ENCODE measurements at places on chromosomes 11 and 22.

- DNase-seq = no peak
These were observed 142.0 kb upstream of the BDNF start for GRCh38 chr11:27842290-27842689.

DNA sequence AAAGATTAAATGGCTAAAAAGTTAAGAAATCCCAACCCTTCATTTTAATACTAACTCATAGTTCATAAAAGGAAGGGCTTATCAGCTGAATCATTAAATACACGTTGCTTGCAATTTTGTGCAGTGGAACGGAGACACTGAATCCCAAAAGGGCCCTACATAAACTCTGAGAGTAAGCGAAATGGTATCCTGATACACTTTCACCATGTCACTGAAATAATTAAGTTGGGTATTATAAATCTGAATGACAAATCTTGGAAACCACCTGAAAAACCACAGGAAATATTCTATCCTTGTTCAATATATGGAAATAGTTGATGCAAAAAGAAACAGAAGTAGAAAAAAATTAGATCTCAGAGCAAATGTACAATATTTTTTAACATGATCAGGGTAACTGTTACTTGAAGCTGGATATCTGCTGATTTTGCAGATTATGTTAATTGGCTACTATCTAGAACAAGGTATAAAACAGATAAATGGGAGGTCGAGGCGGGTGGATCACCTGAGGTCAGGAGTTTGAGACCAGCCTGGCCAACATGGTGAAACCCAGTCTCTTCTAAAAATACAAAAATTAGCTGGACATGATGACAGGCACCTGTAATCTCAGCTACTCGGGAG is 55.1 kb downstream of the MAML2 start:
- peak; percentile 35 for DNase-seq

- no peak for DNase-seq
These were observed 25.5 kb upstream of the CREB3L1 start for GRCh38 chr11:46251954-46252353.

DNA sequence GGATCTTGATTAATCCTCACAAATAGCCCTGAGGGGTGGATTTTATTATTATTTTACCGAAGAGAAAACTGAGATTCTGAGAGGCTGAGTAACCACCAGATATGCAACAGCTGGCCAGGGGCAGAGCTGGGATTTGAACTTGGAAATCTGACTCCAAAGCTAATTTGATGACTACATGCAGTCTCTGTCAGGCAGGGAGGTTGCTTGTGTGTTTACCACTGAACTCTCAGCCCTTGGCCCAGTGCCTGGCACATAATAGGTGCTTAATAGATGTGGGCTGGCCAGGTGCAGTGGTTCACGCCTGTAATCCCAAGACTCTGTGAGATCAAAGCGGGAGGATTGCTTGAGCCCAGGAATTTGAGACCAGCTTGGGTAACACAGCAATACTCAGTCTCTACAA is 121.7 kb upstream of the CRYBB3 start:
- no peak for DNase-seq

DNA sequence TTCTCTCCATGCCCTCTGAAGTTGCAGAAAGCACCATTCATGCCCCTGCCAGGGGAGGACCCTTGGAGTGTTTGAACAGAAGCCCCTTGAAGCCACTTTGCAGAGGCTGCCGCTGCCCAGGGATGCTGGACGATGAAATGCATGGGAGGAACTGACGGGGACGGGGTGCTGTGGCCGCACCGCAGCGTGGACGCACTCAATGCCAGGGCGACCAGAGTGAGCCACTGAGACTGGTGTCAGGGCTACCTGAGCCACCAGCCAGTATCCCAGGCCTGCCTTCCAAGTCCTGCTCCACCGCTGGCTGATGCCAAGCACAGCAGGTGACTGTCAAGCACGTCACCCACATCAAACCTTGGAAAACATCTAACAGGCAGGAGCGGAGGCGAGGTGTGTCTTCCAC is 17.6 kb downstream of the PHF21B start:
- DNase-seq = no peak

- DNase-seq = peak; percentile 61
These were observed 5.9 kb downstream of the PHOX2A start for GRCh38 chr11:72238040-72238450.

DNA sequence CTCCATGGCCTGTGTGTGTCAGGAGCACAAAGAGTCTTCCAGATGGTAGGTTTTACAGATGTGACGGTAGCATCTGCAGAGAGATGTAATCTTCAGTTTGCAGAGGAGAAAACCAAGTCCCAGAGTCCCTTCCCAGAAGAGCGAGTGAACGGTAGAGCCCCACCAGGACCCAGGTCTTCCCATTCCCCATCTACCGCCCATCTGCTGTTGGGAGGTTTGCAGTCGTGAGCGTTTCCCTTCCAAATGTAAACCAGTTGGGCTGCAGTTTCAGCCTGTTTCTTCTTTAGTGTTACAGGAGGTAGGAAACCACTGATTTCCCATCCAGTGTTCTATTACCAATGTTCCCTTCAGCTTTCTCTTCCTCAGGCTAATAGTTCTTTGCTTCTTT is 24.0 kb downstream of the PANX1 start:
- no peak for DNase-seq

DNA sequence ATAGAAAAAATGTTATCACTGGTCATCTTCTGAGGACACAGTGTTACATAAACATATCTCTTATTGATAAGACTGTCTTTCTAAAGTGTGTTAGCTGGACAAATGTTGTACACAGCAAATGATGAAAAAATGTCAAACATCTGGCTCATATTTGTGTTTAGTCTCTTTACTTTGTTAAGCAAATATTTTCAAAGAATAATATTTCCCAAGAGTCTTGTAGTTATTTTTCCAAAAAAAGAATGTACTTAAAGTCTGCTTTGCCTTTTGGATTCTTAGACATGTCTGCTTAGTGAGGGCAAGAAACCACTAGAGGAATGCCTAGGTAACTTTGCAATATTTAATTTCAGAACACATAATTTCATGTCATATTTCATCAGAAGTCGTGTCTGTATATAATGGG is 23.9 kb upstream of the CCDC179 start:
- no peak for DNase-seq

GRCh38 chr11:1574238-1574932 is 2.3 kb upstream of the DUSP8 start:
- peak; percentile 46 for DNase-seq

GRCh38 chr11:9158898-9159391 is 67.5 kb upstream of the SCUBE2 start:
- peak; percentile 93 for DNase-seq

GRCh38 chr11:70072461-70072860 is 5.7 kb upstream of the ANO1 start:
- no peak for DNase-seq

GRCh38 chr11:91846649-91847048 is 378.0 kb upstream of the FAT3 start:
- DNase-seq = no peak

GRCh38 chr11:82782825-82783374 is 49.2 kb upstream of the FAM181B start:
- DNase-seq = no peak

DNA sequence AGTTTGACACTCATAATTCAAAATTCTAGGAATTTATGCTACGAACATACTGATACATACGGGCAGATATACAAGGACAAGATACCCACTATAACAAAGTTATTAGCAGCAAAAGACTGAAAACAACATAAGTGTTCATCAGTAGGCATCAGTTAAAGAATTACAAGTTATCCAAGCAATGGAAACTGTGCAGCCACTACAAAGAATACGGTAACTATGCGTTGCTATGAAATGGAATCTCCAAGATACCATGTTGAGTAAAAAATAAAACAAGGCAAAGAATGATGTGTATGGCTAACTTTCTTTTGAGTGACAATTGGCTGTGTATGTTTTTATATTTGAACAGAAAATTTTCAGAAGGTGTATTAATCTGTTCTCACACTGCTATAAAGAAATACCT is 151.7 kb downstream of the ADAMTS15 start:
- DNase-seq = no peak

- DNase-seq = no peak
These were observed 21.4 kb upstream of the BMAL1 start for GRCh38 chr11:13256216-13256615.

- DNase-seq = peak; percentile 12
These were observed 30.7 kb downstream of the SLC22A25 start for GRCh38 chr11:63212742-63213141.

DNA sequence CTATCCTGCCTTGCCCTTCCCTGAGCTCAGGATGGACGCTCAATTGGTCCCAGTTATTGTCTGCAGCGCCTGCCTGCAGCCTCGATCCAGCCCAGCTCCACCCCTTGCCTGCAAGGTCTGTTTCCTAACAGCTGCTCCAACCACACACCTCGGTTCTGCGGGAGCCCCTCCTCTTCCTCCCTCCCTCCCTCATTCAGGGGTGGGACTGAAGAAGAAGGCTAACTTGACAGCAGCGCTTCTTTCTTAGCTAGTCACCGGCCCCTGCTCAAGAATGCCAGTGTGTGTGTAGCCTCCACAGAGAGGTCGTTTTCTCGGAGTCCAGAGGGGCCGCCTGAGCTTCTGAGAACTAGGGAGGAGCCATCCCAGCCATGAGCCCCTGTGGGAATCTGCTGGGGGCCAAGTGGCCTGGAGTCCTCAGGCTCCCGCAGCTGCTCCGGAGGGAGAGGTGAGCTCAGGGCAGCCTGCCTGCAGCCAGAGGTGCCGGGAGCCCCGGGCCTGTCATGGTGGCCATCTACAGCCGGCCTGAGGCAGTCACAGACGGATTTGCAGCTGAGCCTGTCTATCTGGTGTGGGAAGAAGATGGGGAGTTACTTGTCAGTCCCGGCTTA is 36.1 kb downstream of the LIMK2 start:
- DNase-seq = peak; percentile 37

DNA sequence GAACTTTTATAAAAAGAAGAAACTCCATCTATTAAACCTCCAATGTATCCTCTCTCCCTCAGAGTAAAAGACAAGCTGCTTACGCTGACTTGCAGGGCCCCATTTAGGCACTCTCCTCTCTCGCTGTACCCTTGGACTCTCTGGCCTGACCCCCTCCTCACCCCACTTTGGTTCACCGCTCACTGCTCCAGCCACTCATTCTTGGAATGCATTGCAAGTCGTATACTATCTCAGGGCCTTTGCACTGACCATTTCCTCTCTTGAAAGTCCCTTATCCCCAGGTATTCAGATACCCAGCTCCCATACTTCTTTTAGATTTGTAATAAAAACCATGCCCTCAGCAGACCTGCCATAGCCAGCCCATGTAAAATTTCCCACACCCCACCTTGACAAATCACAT is 139.6 kb downstream of the DBX1 start:
- no peak for DNase-seq

- DNase-seq = no peak
These were observed 87.9 kb downstream of the INSC start for GRCh38 chr11:15202626-15203025.

- DNase-seq = no peak
These were observed 10.0 kb downstream of the SLC37A2 start for GRCh38 chr11:125072961-125073590.

GRCh38 chr11:2348986-2349385 is 28.1 kb upstream of the CD81 start:
- DNase-seq = no peak

GRCh38 chr11:116366980-116367645 is 405.7 kb downstream of the BUD13 start:
- DNase-seq = no peak

- DNase-seq = no peak
These were observed 30.0 kb downstream of the NAT10 start for GRCh38 chr11:34135439-34135838.

DNA sequence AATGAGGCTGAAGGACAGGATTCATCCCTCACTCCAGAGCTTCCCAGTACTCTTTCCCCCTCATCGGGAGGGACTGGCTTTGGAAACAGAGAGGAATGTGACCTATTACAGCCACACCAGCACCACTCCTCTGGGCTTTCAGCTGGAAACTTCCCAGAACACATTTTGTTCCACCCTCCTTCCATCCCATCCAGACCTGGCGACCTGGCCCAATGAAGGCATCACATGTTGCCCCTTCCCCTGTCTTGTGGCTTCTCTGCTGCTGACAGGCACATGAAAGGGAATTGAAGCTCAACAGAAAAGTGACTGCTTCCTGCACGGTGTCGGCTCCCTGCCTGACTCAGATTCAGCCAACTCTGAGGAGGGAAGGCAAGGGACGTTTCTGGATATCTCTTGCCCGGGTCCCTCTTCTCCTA is 19.1 kb downstream of the IRAG1 start:
- no peak for DNase-seq

DNA sequence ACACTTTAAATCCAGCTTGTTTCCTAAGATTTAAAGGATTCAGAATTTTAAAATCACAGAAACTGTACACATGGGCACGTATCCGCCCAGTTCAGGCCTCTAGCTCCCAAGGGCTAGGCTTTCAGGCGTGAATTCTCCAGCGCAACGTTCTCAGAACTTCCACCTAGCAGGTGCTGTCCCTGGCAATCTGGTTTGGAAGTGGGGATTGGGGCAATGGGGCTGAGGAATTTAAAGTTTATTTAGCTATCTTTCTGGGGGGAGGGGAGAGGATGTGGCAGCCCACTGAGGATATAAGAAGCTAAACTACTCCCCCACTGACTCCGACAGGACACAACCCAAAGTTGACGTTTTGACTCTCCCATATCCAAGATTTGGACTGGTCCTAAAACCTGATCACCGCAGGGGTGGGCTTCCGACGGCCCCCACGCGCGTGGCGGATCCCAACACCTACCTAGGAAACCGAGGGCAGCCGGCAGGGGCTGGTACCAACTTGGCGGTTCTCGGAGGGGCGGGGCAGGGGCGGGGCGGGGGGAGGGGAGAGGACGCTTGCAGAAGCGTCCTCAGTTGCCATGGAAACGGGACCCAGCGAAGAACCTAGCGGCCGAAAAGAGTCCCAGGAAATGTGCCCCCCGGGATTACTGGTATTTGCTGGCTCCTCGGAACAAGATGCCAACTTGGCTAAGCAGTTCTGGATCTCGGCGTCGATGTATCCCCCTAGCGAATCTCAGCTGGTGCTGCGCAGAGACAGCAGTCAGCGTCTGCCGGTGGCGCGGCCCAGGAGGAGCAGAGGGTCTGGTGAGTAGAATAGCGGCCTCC is at the start of gene HOATZ:
TSS of gene HOATZ (plus strand) at position 563 of the 816 bp plus-strand sequence. CDS start at position 570, 7 bp downstream.
- DNase-seq = no peak

DNA sequence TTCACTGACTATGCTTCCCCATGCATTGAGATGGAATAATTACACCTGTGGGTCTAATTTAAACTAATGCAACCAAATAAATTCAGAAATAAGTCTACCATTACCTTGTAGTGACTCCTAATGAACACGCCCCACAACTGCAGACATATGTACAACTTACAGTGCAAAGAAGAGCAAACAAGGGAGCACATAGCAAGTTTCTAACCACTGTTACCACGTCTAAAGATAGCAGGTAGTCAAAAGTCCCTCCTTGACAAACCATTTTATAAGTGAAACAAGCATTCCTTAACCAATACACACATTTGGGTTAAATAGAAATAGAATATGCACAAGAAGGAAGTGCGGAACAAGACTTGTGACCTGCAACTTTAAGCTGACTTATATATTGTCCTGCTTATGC is 20.6 kb downstream of the PHF21A start:
- DNase-seq = no peak

- peak; percentile 27 for DNase-seq
These were observed 84.0 kb upstream of the RCN1 start for GRCh38 chr11:32006799-32007388.

GRCh38 chr22:20980938-20981722 is 967 bp upstream of the LZTR1 start:
- no peak for DNase-seq

Data from inflammatory macrophage treated with lipopolysaccharide for 4 hours (primary cell).